Skin of body (tissue), 3 donors: ENCODE measurements at places on chromosomes 12 and 14. TPM values are rescaled to one million over a fixed set of nuclear protein-coding genes. Genes with fewer than 3 reads are reported as not detected.

MAPK1IP1L gene
- total RNA-seq: 24.7 TPM

OVCH1 gene
- total RNA-seq: 0.30 TPM

GRCh38 chr12:89948271-89949175, 239.9 kb upstream of the ATP2B1 start:
- no peak for DNase-seq

GRCh38 chr14:31400031-31400638, 20.2 kb downstream of the HEATR5A start:
- no peak for DNase-seq

DNA sequence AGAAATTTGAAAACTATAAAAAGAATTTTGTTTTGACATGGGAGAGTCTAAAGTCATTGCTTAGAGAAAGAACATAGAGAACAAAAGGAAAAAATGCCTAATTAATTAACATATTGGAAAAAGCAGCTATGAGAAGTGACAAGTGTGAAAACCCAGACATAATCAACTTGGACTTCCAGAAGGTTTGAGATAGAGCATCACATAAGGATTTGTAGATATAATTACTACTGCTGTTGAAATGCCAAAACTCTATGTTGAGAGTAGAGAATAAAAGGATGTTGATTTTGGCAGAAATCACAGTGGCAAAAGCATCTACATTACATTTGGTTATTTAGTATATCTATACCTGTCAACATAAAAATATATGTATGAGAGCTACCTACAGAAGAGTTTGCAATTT, 135.1 kb downstream of the SLC41A2 start:
- no peak for DNase-seq

DNA sequence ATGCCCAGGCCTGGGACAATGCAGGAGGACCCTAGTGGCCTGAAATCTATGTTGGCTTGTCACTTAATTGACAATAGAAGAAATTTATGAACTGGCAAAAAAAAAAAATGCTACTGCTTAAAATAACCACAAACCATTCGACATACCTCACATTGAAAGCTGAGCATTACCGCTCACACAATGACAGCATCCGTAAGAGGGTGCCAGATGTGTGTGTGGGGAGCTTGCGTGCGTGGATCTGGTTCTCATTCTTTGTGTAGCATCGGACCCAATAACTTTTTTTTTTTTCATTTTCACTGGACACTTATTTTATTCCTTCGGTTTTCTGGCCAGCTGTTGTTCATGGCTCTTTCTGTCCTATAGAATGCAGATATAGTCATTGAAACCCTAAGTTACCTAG, 216.7 kb downstream of the VRK1 start:
- no peak for DNase-seq

DNA sequence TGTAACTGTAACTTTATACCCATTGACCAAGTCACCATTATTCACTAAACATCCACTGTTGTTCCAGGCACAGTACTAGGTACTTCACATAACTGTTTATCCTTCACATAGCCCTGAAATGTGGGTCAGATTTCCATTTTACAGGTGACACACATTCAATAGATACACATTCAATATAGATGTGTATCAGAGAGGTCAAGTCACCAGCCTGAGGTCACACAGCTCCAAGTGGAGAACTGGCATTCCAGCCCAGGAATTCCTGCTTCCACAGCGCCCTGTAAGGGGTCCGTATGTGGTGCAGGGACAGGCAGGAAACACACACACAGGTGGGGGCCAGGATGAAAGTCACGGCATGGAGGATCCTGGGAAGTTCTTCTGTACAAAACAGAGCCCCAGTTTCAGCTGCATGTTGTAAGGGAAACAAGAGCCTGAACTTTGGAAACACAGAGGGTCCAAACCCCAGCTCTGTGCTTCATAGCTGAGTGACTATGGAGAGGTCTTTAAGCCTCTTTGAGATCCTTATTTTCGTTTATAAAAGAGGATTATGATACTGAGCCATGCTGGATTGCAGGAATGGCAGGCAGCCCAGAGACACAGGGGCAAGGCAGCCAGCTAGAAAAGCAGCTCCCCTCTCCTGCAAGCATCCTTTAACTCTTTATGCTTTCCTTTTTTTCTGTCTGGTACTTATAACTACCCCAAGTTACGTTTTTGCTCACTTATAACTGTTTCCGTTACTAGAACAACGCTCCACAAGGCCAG, 50.3 kb upstream of the DICER1 start:
- DNase-seq: no peak

MMP17 gene
- 8.5 TPM for total RNA-seq

TNS2 gene
- total RNA-seq: 28.9 TPM

DNA sequence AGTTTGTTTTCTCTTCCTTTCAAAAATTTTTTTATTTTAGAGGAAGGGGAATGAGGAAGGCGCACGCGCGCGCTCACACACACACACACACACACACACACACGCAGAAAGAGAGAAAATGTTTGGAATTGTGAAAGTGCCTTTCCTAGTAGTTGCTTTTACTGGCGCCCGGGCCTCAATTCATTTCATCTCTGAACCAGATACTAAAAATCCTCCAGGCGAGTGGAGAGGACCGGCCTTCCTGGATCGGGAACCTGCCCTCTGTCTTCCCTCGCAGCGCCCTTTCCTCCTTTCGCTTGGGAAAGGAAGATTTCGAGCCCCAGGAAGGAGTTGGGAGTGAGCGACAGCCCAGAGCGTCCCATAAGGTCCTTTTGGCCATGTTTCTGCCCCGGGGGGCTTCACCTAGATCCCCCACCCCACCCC, 7.8 kb upstream of the TBX3 start:
- no peak for DNase-seq

DNA sequence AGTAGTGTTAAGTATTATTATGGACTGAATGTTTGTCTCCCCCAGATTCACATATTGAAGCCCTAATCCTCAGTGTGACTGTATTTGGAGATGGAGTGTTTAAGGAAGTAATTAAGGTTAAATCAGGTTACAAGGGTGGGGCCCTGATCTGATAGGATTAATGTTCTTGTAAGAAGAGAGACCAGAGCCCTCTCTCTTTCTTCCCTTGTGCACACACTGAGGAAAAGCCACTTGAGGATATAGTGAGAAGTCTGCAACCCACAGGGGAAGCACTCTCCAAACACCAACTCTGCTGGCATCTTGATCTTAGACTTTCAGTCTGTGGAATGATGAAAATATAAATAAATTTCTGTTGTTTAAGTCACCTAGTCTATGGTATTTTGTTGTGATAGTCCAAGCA, 2.2 kb upstream of the KLRG1 start:
- DNase-seq: no peak

DNA sequence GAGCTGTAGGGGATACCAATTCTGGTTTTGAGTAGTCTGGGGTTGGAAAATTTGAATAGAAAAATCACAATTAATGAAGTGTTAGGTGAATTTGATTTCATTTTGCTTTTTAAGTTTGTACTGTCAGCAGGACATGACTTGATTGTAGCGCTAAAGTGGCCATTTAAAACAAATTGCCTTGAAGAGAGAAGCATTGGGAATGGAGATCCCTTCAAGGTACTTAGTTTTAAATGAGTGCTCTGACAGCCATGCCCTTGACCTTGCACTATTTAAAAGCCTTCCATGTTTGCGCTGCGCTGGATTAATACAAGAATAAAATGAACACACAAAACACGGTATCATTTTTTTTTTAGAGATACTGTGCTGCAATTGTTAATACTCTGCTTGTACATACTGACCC, 345.9 kb downstream of the NAV3 start:
- no peak for DNase-seq

GRCh38 chr12:108295641-108296040, 43.5 kb downstream of the CMKLR1 start:
- DNase-seq: no peak
